ENCODE measurements at places on chromosomes 5 and 9.

- no peak for DNase-seq
These were observed 242.3 kb downstream of the PSAT1 start for GRCh38 chr9:78539188-78539587.

DNA sequence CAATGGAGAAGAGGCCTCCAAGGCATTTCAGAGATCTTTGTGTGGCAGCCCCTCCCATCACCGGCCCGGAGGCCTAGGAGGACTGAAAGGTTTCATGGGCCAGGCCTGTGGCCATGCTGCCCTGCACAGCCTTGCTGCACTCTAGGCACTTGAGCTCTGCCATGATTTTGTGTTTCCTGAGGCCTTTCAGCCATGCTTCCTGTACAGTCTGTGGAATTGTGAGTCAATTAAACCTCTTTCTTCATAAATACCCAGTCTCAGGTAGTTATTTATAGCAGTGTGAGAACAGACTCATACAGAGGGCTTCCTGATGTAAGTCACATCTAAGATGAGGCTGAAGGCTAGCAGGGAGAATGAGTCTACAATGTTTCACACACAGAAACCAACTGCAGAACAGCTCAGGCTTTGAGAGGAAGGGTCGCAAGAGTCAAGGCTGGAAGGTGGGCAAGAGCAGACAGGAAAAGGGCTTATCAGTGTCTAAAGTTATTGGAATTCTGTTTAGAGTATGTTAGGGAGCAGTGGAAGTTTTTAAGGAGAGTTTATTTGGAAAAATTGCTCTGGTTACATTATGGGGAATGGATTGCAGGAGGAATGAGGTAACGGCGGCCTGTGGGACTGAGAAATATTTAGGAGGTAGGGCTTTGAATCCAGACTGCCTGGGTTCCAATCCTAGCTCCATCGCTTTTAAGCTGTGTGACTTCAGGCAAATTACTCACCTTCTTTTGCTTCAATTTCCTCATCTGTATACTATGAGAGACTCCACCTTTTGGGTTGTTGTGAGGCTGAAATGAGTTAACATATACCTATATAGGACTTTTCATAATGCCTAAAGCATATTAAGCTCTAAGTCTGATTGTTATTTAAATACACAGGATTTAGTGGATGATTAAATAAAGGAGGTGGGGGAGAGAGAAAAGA lies 291.2 kb downstream of the CWC27 start:
- no peak for DNase-seq

GRCh38 chr9:125929846-125930245 lies 182.7 kb downstream of the PBX3 start:
- no peak for DNase-seq

- no peak for DNase-seq
These were observed 376.6 kb downstream of the EFNA5 start for GRCh38 chr5:107294211-107294550.

DNA sequence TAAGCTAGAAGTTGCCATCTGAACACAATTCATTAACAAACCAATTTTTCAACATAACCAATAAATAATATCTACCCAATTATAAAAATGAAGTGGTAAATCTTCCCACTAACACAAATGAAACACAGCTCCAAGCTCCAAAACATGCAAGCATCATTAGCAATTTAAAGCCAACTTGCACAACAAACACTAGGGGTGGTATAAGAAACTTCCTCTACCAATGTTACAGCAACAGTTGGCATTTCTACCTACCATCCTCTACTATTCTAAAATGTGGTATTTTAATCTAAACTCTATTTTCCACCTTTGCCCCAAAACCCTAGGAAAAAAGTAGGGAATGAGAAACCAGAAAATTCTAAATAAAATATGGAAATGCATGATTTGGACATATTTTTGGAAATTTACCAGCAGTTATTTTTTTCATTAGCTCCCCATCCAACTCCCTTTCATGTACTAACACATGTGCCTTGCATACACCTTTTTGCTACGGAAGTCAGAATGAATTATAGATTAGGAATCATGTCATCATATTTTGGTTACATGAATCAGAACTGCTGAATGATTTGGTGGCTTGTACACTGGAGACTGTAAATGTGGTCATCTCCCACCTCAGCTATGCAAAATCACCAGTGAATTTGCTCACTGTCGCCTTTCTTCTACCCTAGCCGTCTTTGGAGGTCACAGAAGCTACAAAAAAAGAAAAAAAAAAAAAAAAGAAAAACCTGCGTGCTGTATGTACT lies 4.1 kb downstream of the NR6A1 start:
- no peak for DNase-seq

DNA sequence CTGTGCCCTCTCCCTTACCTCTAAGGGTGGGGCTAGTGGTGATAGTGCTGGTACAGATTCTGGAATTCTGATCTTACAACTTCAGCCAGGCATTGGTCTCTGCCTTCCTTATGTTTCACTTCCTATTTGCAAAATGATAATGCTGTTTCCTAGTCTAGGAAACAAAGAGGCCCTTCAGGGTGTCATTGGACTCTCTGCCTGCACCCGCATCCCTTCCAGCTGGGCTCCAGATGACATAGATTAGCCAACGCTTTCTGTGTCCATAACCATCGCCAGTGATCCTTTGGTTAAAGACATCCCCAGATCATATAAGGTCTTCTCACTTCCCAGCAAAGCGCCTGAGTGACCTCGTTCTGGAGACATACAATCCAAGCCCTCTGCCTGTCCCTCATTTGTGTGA lies 180.7 kb downstream of the ERCC6L2 start:
- DNase-seq: no peak

DNA sequence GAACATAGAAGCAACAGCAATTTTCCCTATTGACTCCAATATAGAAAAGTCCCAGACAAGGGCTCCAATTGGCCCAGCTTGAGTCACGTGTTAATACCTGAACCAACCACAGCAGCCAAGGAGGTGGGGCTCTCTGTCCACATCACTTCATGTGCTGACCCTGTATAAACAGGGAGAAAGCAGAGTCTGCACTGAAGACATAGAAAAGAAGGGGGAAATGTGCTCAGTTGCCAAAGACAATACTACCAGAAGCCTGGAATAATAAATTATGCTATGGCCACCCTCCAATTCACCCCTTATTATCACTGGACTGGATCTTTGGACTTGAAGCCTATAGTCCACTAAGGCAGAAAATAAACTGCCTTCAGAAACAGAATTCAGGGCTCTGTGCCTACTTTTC lies 275.4 kb downstream of the EPB41L4A start:
- no peak for DNase-seq

- DNase-seq: no peak
These were observed 45.9 kb downstream of the RANBP17 start for GRCh38 chr5:170907758-170908157.

DNA sequence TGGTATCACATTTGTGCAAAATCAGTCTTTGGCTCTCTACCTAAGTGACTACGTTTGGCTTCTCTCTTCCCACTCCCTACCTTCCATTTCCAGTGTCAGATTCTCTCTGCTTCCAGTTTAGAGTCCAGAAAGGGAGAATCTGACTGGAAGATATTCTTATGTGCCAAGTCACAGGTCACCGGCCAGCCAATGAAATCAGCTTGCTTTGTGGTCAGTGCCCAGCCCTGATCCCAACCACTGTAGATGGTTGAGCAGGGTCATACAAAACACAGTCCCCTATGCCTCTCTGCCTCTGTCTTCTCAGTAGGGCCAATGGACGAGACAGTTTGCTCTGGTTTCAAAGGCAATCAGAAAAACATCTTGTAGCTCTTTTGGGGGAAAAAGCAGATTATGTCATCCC lies 15.6 kb upstream of the EPB41L4B start:
- DNase-seq: no peak

- no peak for DNase-seq
These were observed 10.2 kb downstream of the FBXO10 start for GRCh38 chr9:37565661-37566618.

DNA sequence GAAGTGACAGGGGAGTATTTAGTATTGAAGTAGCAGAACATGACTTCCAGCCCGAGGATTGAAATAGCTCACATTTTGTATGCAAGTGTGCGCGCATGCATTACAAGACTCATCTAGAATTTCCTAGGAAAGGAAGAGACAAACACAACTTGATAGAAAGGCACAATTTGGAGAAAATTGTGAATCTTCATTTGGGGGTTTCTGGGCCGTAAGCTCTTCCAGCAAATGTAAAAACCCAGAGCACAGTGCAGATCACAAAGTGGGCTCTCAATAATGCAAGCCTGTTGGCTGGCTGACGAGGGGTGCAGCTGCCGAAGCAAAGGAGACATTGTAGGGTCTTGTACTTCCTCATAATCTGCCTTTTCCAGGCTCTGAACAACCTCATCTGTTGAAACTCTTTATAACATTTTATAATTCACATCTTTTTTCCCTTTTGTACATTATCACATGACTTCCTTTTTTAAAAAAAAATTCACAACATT lies 109.0 kb downstream of the BAAT start:
- no peak for DNase-seq

DNA sequence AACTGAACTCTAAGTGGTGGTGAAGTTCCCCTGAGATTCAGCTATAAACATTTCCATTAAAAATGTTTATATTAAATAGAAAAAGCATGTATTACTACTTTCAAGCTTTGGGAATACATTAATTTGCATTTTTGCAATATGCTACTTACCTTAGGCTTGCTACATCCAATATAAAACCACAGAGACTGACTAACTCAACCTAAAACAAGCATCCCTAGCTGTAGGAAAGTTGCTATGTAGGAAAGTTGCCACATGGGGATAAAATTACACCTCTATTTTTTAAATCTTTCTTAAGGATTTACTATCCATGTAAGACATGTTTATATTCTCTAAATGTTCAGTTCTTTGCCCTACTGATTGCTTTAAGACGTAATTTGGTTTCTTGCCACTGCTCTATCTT lies 12.8 kb downstream of the SCAMP1 start:
- no peak for DNase-seq

DNA sequence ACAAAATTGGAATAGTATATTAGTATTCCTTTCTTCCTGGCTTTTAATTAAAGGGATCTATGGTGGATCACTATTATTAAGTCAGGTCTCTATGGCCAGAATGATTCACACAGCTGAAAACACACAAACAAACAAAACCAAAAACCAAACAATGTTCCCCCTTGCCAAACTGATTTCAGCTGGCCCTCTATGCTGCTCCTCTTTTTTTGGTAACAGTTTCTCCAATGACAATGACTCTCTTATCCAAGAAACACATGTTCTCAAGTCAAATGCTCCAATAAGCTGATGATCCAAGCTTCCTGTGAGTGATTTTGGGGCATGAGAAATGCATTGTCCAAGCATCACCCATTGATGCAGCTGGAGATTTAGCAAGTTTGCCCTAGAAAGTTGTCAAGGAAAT lies 193.4 kb upstream of the TUT7 start:
- no peak for DNase-seq

DNA sequence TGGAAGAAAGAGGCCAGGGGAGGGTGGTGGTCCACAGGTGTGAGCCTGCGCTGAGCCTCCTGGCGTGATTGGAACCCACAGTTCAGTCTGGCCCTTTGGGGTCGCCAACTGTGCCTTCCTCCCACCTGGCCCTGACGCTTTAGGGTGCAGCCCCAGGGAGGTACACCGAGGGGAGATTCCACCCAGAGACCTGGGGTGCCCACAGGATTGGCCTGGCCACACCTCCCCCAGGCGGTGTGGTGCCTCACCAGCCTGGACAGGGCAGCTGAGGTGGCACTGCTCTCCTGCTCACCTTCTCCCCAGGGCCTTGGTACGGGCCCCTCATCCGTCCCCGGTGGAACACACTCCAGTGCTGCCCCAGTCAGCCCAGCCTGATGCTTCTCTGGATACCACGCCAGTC lies 1.0 kb upstream of the CLIC3 start:
- DNase-seq: no peak

- DNase-seq: no peak
These were observed 3.2 kb upstream of the ANP32B start for GRCh38 chr9:97979788-97980478.

DNA sequence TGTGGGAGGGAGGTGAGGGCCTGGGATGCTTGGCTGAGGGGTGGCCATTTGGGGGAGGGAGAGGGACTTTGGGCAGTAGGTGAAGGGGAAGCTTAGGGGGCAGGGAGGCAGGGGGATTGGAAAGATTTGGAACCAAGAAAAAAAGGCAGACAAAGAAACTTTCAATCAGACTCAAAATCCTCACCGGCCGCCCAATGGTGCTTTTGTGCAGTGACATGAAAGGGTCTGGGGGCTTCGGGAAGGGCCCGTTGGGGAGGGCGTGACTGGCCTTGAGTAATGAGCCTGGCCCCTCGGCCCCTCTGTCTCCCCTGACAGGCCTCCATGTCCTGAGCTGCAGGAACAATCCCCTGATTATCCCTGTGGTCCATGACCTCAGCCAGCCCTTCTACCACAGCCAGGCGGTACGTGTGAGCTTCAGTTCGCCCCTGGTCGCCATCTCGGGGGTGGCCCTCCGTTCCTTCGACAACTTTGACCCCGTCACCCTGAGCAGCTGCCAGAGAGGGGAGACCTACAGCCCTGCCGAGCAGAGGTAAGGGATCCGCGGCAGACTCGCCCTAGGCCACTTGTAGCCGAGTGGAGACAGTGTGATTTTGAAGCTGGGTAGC lies 181.1 kb downstream of the PAPPA start:
- DNase-seq: no peak

- no peak for DNase-seq
These were observed 235.6 kb upstream of the RPS23 start for GRCh38 chr5:82513738-82514137.

GRCh38 chr5:60700416-60700757 lies 421 bp upstream of the DEPDC1B start:
- no peak for DNase-seq

DNA sequence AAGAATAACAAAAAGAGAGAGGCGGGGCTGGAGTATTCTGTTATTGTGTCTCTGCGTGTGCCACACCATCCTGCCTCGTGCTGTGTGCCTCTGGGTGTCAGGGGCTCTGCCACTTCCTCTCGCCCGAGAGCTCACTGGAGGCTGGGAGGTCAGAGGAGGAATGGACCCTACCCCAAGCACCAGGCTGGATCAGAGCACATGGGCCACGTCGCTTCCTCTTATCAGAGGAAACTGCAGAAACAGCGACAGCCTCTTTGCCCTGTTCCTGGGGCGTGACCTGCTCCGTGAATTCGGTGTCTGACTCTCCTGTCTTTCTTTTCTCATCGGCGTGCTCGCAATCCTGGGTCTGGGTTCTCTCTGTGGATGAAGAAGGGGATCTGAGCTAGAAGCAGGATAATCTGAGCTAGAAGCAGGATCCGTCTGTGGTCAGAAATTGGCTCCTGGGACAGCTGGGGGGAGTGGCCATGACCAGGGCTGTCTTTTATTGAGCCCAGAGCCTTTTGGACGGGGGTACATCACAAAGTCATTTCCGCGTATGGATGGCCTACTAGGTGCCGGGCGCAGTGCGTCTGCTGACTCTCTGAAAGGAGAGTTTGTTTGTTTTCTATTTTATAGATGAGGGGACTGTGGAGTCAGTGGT lies 150.3 kb upstream of the COL5A1 start:
- no peak for DNase-seq

GRCh38 chr5:128469912-128470311 lies 68.1 kb downstream of the FBN2 start:
- DNase-seq: no peak

DNA sequence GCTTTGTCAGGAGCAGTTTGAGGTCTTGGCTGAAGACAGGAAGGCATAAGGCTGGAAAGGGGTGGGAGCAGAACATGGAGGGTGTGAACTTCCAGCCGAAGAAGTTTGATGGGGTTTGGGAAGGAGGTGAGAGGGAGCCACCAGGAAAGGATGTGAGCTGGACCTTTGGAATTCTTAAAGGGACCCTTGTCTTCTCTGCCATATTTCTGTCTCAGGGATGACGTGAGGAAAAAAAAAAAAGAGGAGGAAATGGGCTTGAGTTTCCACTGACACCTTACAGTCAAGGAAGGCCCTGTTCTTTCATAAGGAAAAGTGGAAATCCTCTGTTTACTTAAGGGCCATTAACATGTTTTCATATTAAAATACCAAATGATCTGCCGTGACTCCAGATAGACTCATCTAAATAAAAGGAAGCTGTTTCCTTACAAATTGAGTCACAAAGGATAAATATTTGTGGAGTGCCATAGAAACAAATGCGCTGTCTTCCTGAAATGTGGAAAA lies 132.1 kb downstream of the PALM2AKAP2 start:
- no peak for DNase-seq
